ENCODE measurements at places on chromosomes 5 and 9.

GRCh38 chr9:136409557-136410455 lies 608 bp downstream of the ENTR1 start:
- DNase-seq = peak; percentile 21

GRCh38 chr5:97297704-97298091 lies 114.7 kb upstream of the RIOK2 start:
- DNase-seq = no peak

DNA sequence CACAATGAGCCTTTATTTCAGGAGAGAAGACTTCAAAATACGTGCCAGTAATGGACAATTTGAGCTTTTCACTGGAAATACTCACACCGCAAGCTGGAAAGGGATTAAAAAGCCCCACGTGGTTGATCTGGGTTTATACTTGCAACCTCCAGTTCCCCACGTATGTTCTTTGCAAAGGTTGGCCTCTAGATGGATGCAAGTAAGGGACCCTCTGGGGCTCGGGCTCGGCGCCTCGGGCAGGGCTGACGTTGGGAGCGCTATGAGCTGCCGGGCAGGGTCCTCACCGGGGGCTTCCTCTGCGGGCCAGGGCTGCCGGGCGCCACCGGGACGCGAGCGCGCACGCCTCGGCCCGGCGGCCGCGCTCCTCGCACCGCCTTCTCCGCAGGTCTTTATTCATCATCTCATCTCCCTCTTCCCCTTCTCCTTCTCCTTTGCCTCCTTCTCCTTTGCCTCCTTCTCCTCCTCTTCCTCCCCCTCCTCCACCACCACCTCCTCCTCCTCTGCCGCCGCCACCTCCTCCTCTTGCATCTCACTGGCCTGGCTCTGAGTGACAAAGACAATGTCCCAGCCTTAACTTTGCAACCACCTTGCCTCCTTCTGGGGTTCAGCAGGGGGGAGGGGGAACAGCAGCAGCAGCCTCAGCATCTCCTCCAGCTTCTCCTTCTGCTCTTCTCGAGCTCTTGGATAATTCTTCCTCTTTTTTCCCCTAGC lies 701 bp upstream of the ZNF462 start:
- DNase-seq = no peak

DNA sequence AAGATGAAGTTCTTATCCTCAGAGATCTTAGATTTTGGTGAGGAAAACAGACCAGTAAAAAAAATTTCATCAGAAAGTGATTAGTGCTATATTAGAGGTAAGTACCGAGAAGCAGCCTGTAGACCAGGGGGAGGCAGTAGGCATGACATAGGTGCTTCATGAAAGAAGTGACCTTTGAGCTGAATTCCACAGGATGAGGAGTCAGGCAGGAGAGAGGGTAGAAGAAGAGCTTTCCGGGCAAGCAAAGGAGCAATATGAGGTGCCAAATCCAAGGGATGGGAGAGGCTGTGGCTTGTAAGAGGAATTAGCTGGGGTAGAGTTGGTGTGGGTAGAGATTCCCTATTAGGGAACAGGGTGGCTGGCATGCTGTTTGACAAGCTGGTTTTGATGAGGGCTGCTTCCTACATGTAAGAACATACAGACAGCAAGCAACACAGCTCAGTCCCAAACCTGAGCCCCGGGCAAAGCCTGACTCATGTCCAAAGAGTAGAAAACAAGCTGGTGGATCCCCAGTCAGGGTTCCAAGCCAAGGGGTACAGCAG lies 48.4 kb upstream of the PWWP2A start:
- DNase-seq = no peak

- no peak for DNase-seq
Measured at GRCh38 chr9:99210572-99210971, 11.2 kb downstream of the ALG2 start.

DNA sequence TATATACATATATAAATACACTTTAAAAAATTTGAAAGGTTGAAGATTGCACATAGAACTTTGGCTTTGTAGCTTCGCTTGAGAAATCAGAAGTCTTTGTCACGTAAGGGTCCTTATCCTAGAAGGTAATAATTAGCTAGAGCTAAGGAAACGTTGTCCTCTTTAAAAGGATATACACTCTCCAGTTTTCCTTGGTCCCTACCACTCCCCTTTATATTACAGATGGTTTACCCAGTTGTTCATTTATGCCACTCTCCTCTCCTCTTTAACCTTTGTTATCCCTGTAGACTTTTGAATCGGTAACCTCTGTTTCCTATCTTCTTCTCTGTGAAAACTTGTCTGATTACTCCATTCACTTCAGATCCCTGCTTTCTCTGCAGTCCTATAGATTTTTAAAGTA lies 1101.0 kb upstream of the SEMA6A start:
- DNase-seq = no peak

- no peak for DNase-seq
Measured at GRCh38 chr9:6816581-6816980, 58.8 kb downstream of the KDM4C start.

DNA sequence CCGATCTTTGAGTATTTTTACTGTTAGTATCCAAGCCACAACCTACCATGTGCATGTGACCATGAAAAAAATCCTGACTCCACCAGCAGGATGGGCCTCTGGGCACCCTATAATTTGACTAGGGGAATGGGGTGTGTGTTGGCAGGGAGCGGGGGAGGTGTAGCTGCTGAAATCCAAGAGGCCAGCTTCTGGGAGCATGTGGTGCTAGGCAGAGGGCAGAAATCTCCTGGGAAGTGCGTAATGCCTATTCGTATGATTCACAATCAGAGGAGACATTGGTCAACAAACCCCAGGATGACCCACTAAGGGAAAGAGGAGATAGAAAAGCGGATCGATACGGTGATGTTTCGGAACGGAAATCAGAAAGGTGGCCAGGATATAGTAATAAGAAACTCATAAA lies 149.9 kb downstream of the ARSB start:
- no peak for DNase-seq

- DNase-seq = no peak
Measured at GRCh38 chr9:126624479-126624826, 10.7 kb downstream of the LMX1B start.

GRCh38 chr5:171882118-171882517 lies 96.5 kb downstream of the SMIM23 start:
- no peak for DNase-seq

DNA sequence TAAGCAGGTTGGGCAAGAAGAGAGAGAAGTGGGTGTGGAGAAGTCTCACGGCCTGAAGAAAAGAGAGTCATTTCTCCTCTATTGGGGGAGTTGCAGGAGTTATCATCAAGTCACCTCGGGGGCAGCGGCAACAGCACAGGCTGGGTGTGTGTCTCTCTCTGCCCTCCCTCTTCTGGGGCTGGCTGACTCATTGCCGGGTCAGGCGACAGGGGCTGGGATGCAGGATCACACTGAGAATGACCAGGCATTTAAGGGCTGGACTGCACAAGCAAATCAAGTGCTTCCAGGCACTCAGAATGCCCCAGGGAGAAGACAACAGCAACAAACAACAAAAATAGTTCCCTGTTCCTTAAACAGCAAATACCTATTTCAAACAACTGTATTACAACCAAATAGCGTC lies 6.3 kb upstream of the EQTN start:
- DNase-seq = no peak

- DNase-seq = no peak
Measured at GRCh38 chr5:131749723-131750470, 46.9 kb downstream of the FNIP1 start.

- DNase-seq = no peak
Measured at GRCh38 chr9:117403848-117404247, 11.0 kb downstream of the ASTN2 start.

DNA sequence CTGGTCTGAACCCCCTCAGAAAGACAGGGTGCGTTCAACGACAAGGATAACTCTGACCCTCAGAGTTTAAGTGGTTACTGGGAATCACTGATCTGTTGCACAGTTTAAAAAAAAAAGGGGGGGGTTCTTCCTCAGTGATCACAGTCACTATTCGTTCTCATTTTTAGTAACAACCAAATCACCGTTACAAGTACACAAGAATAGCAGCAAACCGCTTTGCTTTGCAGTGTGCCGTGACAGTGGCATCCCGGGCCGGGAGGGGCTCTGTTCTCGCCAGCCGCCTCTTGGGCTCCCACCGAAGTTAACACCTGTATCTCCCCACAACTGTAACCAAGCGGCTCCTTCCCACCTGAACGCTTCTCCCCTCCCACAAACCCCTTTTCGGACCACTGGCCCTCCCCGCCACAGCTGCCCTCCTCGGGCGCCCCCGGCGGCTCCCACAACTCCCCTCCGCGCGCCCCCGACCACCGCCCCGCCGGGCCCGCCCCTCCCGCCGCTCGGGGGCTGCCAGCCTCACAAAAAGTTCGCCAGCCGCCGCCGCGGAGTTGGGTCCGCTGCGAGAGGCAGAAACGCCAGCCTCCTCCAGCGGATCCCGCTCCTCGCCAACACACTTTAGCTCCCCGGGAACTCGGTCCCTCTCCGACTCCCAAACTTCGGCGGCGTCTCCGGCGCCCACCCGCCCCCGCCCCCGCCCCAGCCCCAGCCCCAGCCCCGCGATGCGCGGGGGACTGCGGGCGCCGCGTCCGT lies 1.2 kb downstream of the SSBP2 start:
- peak; percentile 29 for DNase-seq
